ENCODE measurements at places on chromosomes 5 and 9.

- no peak for DNase-seq
These were observed 4.2 kb upstream of the FGF18 start for GRCh38 chr5:171415115-171415730.

GRCh38 chr9:123251741-123252140, 16.6 kb downstream of the STRBP start:
- DNase-seq: no peak

DNA sequence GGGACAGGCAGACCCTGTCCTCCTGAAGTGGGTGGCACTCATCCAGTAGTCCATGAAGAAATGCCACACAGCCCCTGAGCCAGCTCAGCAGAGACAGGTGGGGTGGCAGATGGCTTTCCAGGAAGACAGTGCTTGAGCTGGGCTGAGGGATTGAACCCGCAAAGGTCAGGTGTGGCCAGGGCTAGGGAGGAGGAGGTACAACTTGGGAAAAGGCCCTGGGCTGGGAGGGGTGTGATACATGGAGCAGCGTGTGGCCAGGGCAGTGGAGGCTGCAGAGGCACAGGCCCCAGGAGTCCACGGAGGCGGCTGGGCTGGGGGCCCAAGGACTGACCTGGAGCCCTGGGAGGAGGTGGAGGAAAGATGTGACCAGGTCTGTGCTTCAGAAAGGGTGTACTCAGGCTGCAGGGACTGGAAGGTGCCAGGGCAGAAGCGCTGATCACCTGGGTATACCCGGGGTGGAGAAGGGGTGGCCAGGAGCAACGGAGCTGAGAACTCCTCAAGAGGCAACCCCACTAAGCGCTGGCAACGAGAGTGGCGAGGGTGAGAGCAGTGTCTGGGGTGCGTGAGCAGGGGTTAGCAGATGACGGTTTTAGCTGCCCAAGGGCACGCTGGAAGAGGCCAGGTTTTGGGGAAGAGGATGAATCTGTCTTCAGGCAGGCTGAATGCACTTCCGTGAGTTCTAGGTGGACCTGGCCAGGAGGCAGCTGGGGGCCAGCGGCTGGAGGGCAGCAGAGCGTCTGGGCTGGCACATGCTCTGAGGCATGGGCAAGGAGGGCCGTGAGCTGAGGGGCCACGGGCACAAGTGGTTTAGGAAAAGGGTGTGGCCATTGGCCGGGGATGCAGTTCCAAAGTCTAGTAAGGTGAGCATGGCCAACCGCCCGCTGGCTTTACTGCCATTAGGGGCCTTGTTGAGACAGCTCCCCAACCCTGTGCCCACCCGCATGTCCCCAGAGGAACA, 3.9 kb upstream of the RABL6 start:
- no peak for DNase-seq

DNA sequence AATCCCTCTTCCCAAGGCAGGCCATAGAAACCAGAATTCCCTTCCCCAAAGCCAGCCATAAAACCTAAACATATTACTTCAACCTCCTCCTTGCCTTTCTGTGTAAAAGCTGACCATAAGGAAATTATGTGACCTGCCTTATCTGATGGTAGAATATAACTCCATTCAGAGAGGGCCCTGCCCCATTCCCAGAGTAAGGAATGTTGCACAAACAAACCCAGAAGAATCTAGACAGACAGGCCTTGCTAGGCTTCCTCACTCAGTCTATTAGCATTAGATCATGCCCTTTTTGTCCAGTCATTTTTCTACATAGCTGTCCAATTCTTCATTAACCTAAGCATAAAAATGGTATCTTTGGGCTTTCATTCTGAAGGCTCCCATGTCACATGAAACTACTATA, 17.8 kb upstream of the IFNB1 start:
- no peak for DNase-seq

GRCh38 chr9:124108216-124108615, 96.6 kb downstream of the LHX2 start:
- no peak for DNase-seq
